ENCODE measurements at places on chromosomes 3 and 15.

- DNase-seq, result no peak
Measured at GRCh38 chr3:32180141-32180784, 58.2 kb upstream of the CMTM8 start.

DNA sequence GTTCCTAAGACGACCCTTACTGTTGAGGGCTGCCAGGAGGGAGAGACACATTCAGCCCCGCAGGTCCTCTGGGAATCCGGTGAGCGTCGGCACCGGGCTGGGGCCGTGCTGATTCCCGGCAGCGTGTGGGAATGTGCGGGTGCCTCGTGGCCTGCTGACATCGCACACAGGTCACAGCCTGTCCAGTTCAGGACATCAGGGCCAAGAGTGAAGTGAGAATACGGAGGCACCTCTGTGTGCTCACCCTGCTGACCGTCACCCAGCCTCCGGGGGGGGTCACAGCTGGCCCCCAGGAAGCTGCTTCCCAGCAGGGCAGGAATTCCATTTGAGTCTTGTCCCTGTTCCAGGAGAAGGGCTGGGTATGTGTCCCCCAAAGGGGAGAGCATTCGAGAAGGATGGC is 53.6 kb downstream of the PGPEP1L start:
- DNase-seq, result no peak

DNA sequence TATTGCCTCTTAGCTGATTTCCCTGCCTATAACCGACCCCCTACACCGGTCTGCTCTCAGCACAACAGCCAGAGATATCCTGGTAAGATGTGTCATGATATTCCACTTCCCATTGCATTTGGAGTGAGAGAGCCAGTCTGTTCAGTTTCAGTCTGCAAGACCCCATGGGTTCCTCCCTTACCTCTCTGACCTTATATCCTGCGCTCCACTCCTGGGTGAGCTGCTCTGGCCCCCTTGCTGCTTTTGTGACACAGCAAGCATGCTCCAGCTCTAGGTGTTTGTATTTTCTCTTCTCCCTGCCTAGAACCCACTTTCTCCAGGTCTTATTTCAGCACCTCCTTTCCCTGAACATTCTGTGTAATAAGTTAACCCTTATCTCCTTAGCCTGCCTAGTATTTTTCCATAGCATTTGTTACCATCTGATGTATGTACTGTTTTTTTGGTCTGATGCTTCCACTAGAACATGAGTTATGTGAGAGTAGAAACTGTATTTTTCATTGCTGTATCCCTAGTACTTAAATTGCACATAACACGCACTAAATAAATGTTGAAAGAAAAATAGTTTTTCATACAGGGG is 44.2 kb downstream of the CMTM8 start:
- DNase-seq, result no peak

DNA sequence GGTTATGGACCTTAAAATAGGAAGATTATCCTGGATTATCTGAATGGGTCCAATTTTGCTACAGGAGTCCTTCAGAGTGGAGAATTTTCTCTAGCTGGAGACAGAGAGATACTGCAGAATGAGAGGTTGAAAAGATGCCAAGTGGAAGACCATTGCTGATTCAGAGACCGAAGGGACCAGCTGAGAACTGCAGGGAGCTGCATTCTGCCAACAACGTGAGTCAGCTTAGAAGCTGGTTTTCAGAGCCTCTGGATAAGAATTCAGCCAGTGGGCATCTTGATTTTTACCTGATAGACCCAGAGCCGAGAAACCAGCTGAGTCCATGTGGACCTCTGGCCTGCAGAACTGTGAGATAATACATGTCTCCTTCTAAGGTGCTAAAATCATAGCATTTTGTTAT is 234.0 kb downstream of the NR2F2 start:
- DNase-seq, result peak; percentile 57

- DNase-seq, result no peak
Measured at GRCh38 chr15:70079888-70080287, 17.8 kb downstream of the TLE3 start.

- no peak for DNase-seq
Measured at GRCh38 chr3:130354430-130354829, 9.0 kb downstream of the COL6A5 start.

DNA sequence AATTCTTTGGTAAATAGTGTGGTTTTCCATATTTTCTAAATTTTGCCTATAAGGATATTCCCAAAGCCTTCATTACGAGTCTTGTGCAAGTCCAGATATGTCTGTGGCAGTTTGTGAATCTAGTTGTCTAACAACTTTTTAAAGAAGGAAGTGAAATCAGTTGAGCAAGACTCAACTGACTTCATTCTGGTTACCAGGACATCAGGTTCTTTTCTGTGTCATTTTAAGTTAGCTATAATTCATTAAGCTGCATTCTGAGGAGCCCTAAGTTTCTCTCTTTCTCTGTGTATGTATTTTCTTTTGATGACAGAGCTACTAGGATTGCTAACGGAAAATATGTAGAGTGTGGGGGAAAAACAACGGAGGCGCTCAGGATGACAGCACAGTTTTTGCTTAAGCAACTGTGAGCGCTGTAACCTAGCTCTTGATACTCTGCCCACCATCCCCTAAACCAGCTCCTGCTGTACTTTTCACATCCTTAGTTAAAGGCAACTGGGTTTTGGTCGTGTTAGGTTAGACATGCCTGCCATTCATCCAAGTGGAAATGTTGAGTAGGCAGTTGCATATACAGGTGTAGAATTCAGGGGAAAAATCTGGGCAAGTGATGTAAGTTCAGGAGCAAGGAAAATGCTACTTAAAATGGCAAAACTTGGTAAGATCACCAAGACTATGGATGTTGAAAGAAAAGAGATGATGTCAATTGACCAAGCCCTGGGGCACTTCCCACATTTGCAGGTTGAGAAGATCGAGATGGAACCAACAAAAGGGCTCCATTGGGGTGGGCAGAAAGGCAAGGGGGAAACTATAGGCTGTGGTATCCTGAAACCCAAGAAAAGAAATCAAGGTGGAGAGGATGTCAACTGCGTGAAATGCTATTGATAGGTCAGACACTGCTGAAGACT is 9.2 kb downstream of the MFSD1 start:
- no peak for DNase-seq

- no peak for DNase-seq
Measured at GRCh38 chr3:64088408-64089205, 65.3 kb upstream of the PSMD6 start.

DNA sequence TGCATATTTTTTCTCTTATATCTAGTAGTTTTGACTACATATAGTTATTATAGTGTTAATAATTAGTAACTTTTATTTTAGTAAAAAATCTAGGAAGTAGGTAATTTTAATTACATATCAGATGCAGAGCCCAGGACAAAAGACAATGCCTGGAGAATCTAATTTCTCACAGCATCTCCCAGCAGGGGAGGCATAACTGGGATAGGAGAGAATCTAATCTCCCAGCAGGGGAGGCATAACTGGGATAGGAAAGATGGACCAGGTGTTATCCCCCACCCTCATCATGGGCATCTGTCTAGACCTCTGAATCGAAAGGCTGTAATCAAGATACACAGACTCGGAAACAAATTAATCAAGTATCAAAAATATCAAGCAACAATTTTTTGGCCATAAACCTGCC is 58.2 kb downstream of the OSTN start:
- DNase-seq, result no peak

GRCh38 chr3:40623567-40623966 is 98.8 kb downstream of the ZNF621 start:
- peak; percentile 40 for DNase-seq

- no peak for DNase-seq
Measured at GRCh38 chr3:38743043-38743442, 73.0 kb downstream of the SCN10A start.

- no peak for DNase-seq
Measured at GRCh38 chr3:152760024-152760563, 74.8 kb upstream of the P2RY1 start.

DNA sequence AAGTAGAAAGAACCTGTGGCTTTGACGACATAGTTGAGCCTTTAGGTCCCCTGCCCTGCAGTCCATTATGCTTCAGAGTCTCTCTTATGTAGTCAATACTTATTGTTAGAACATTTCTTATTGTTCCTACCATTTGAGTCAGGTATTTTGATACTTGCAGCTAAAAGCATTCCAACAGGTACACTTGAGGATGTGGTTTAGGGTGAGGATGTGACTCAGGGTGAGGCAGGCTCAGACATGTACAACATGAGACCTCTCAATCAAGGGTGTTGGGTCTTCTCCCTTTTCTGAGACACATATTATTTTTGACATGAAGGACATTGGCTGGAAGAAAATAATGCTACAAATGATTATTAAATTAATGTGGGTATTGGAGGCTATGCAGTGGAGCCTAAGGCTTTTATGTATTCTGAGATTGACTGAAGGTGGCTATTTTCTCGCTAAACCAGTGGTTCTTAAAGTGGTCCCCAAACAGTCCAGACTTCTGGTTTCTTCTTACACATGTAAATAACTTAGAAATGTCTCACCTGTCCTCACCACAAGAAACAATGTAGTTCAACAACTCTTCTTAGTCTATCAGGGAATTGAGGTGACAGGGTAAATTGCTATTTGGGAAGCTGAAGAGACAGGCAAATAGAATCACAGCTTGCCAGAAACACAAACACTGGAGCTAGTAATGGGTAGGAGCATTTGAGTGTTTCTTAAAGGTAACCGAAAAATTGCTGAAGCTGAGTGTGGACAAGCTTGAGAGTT is 135.5 kb upstream of the ZPLD1 start:
- peak; percentile 84 for DNase-seq

- DNase-seq, result no peak
Measured at GRCh38 chr15:78685159-78685921, 44.3 kb upstream of the CHRNB4 start.

- peak; percentile 11 for DNase-seq
Measured at GRCh38 chr3:157669416-157669815, 166.2 kb upstream of the VEPH1 start.

DNA sequence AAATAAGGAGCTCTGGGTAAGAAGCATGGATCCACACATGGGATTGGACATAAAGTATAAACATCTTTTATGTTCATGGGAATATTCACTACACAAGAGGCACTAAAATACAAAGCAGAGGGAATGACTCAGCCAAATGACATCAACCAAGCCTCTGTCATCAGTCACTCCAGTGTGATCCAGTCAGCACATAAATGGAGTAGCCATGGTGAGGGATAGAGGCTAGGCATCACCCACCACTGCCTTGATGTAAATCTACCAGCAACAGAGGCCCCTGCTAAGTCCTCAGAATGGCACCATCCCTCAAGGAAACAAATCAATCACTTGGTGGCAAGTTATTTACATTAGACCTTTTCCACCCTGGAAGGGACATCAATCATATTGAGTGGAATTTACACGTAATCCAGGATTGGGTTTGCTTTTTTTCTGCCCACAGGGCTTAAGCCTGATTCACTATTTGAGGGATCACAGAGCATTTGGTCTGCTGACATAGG is 27.2 kb downstream of the VEPH1 start:
- DNase-seq, result peak; percentile 21

- DNase-seq, result peak; percentile 38
Measured at GRCh38 chr3:51670053-51670822, 814 bp upstream of the TEX264 start.

DNA sequence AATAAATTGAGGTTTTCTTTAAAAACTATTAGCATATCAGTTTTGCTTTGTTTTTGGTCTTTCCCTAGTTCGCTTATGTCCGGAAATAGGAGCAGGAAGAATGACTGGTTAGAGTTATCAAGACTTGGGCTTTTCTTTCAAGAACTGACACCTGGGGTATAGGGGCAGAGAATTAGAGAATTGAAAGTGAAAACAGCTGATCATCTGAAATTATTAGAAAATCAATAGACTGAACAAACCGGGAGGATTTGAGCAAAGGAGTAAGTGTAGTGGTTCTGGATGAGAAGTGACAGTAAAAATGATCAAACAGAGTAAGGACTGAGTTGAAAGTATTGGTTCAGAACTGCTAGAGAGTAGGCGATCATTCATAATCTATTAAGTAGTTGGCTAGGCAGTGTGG is 6.0 kb downstream of the MINDY2 start:
- DNase-seq, result no peak

DNA sequence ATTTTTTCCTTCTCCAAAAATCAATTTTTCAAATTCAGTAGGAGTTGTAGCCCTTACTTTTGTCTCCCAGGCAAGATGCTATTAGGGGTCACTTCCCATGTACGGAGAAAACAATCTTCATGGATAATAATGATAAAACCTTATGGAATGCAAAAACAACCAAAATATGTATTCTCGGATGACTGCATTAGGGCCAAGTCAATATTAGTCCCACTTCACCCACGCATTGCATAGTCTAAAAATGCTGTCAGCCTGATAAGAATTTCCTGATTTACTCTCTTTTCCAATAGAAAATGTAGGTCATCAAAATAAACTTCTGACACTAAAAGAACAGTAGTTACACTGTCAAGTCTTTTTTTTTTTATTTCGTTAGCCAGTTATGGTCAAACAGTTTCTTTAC is 2.7 kb downstream of the VGLL3 start:
- peak; percentile 67 for DNase-seq

GRCh38 chr15:94075349-94075748 is 156.0 kb upstream of the MCTP2 start:
- no peak for DNase-seq

DNA sequence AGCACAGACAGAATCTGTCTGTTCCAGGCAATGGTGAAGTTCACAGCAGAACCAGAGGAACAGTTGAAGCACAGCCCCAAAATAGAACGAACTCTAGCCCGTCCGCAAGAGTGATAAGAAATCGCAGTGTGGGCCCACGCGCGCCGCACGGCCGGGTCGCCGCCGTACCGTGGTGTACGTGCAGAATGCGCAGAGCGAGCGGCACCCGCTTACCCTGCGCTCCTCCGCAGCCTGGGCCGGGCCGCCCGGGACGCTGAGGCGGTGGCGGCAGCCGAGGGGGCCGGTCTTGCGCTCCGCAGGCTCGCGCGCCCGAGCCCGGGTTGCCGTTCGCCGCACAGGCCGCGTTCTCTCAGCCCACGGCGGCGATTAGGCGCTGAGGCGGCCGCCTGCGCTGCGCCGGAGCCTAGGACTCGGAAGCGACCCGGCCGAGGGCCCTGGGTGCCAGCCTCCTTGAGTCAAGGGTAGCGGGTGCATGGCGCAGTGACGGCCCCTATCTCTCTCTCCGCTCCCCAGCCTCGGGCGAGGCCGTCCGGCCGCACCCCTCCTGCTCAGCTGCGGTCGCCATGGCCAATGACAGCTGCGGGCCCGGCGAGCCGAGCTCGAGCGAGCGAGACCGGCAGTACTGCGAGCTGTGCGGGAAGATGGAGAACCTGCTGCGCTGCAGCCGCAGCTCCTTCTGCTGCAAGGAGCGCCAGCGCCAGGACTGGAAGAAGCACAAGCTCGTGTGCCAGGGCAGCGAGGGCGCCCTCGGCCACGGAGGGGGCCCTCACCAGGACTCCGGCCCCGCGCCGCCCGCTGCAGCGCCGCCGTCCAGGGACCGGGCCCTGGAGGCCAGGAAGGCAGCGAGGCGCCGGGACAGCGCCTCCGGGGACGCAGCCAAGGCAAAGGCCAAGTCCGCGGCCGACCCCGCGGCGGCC is 20.5 kb downstream of the WDR73 start:
- DNase-seq, result peak; percentile 76

- no peak for DNase-seq
Measured at GRCh38 chr15:85788771-85789495, 5.8 kb downstream of the KLHL25 start.

All from MCF 10A (cell line).